Fibroblast of skin of left biceps (primary cell): ENCODE measurements at places on chromosomes 5 and 9.

- DNase-seq = no peak
These were observed 148.1 kb downstream of the PARP8 start for GRCh38 chr5:50814556-50814955.

GRCh38 chr5:58335518-58335917, 124.4 kb downstream of the PLK2 start:
- DNase-seq = no peak

DNA sequence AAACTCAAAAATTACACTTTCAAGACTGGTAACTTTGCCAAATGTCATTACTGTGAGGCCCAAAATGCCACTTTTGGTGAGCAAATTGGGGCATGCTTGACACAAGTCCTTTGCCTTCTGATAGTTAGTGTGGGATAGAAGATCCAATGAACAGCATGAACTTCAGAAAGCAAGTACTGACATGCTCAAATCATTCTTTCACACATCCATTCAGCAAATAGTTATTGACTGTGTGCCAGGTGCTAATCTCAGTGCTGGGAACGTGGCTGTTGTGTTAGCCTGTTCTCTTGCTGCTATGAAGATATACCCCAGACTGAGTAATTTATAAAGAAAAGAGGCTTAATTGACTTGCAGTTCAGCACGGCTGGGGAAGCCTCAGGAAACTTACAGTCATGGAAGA, 247.0 kb downstream of the CHSY3 start:
- DNase-seq = no peak

DNA sequence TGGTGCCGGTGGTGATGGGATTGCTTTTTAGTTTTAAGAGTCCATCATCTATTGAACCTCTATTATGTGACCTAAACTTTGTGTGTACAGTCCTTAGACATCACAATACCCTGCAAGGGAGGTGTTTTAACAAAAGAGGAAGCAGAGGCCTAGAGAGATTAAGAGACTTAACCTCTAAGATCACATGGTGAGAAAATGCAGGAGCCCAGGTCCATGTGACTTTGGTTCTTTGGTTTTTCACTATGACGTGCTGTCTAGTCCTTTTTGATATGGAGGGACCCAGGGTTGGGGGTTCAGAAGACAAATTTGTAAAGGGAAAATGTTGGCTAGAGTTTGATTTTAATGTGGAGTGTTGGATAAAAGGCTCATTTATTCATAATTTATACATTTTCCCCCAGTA, 34.1 kb upstream of the TRMT10B start:
- no peak for DNase-seq

GRCh38 chr9:109940561-109940960, 160.6 kb downstream of the PALM2AKAP2 start:
- no peak for DNase-seq

DNA sequence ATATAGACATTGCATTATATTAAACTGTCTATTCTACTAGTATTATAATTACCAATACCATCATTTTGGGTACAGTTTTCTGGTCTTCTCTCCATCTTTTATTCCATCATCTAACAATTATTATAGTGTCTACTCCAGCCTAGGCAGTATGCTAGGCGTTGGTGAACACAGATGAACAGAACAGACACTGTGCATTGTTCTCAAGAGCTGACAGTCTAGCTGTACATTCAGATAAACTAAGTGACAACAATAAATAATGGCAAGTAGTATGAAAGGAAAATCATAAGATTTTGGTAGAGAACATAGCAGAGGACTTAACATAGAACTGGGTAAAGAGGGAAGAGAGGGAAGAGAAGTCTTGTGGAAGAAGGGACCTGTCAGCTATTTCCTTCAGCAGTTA, 12.5 kb upstream of the SGCD start:
- no peak for DNase-seq

GRCh38 chr9:607417-607816, 234.1 kb upstream of the DMRT1 start:
- no peak for DNase-seq

GRCh38 chr5:55350754-55351153, 43.0 kb downstream of the MTREX start:
- DNase-seq = no peak
